ENCODE measurements at places on chromosomes 3 and 15.

- DNase-seq = no peak
Observed at GRCh38 chr15:31357148-31357547, 30.5 kb downstream of the KLF13 start.

DNA sequence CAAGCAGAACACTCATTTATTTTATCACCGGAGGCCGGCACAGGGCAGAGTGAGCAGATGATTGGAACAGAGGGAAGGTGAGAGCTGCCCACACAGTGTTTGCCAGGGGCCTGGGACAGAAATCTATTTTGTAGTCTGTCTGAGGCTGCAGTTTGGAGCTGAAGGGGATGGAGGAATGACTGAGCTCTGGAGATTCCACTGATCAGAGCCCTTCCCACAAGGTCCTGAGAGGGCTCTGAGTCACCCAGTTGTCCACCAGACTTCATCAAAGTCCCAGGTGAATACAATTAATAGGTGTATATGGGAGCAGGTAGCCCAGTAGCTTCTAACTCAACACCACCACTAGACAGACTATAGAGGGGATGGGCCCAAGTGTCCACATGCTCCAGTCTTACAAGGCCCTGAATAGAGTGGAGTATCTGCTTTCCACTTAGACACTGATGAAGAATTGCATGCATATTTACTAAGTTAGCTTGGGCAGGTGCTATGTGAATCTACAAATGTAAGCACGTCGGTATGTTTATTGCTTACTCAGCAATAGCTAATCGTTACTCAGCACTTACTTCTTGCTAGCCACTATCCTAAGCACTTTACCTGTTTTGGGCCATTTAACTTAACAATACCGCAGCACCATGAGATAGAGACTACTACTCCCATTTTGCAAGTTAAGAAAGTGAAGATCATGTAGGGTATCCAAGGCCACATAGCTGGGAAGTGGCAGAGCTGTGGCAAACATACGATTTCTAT is 2.7 kb upstream of the STARD5 start:
- no peak for DNase-seq

- DNase-seq = no peak
Observed at GRCh38 chr3:24494618-24495325, at the start of gene THRB. TSS of gene THRB (minus strand) at chr3:24494850.

DNA sequence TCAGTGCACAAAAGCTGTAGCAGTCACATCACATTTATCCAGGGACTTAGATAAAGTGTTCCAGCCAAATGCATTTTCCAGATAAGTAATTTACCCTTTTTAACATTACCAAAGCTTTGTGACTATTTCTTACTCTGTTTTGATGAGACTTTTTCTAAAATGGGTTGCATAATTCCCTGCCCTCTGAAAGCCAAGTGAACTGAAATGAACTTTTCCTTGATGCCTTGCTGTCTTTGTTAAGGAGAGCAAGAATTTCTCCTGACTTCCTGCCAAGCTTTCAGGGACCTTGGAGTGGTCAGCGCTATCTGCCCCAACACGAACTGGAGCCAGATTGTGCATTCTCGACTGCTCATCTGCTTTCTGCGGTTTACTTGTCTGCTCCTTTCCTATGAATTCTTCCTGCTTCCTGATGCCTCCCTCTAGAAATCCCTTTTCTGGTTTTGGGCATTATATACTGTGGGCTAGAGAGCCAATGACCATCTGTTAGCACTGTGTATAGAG is 34.8 kb downstream of the EIF4E3 start:
- DNase-seq = peak; percentile 44

GRCh38 chr3:55571216-55571813 is 84.2 kb upstream of the WNT5A start:
- no peak for DNase-seq

- DNase-seq = no peak
Observed at GRCh38 chr15:77800305-77800704, 167.6 kb upstream of the LINGO1 start.

GRCh38 chr3:196240424-196240823 is 24.1 kb downstream of the SLC51A start:
- no peak for DNase-seq

- no peak for DNase-seq
Observed at GRCh38 chr3:38084334-38085310, 45.6 kb downstream of the DLEC1 start.

GRCh38 chr3:132273036-132273435 is 44.2 kb upstream of the ACP3 start:
- DNase-seq = no peak
